Kasumi-1 (cell line): ENCODE measurements at places on chromosomes 1 and 21.
A peak's percentile ranks its signal among the peaks of the same experiment; 100 is the strongest.

GRCh38 chr21:42315296-42315891 is at the start of gene TFF3:
TSS of gene TFF3 (minus strand) at chr21:42315409. CDS start at chr21:42315374, 35 bp downstream.
- no peak for DNase-seq

DNA sequence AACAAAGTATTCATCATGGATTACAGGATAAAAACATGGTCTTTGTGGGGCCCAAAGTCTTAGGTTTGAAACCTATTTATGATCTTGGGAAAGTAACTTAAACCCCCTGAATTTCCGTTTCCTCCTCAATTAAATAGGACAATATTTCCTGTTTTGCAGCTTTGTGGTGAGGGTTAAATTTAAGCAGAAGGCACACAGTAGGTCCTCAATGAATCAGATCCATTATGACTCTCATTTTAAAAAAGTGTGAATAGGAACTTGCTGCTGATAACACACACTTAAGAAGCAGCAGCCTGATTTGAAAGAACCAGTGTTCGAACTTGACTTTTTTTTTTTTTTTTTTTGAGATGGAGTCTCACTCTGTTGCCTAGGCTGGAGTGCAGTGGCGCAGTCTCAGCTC is 41.4 kb upstream of the VASH2 start:
- DNase-seq: no peak

GRCh38 chr1:2578758-2579118 is 7.8 kb upstream of the PRXL2B start:
- DNase-seq: no peak

DNA sequence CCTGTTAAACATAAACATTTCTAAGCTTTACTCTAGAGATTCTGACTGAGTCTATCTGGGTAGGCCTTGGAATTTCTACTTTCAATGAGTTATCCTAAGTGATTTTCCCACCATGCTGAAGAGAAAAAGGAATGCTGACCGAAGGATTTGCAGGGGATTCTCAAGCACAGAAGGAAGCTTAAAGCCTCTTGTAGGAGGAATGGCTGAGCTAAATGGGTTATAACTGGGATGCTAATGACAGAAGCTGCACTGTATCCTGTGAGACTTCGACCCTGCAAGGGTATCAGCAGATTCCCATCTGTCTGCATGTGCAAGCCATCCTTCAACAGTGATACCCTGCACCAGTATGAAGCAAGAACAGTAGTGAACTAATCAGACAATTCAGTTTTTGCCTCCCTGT is 35.4 kb downstream of the SLC35D1 start:
- DNase-seq: no peak

DNA sequence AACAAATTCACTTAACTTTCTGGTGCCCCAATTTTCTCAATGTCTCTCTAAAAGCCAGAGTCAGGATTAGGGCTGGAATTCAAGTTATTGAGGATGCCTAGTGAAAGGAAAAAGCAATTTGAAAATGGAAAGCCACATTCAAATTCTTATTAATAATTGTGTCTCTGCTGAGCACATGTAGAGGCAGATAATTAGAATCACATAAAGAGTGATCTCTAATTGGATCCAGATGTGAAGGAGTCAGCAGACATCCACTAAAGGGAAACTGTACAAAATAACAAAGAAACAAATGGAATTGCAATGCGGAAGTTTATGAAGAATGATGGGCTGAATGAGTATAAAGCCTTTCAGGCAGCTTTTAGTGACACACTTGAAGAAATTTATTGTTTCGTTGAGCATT is 482.6 kb downstream of the TTLL7 start:
- no peak for DNase-seq

DNA sequence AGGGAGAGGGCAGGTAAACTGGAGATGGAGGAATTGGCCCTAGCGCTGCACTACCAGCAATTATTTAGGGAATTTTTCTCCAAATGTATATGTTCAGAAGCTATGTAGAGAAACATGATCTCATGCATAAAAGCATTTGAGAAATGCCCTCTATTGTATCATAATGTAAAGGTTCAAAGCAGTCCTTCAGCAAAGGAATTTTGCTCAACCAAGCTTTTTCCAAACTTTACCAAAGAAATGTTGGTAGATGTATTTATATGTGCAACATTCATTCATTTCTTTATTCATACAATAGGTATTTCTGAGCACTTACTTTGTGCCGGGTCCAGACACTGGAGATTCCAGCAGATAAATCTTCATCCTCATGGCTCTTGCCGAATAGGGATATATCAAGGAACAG is 64.4 kb downstream of the XCL1 start:
- no peak for DNase-seq

- DNase-seq: no peak
Observed at GRCh38 chr1:1318131-1318652, 6.3 kb downstream of the INTS11 start.

DNA sequence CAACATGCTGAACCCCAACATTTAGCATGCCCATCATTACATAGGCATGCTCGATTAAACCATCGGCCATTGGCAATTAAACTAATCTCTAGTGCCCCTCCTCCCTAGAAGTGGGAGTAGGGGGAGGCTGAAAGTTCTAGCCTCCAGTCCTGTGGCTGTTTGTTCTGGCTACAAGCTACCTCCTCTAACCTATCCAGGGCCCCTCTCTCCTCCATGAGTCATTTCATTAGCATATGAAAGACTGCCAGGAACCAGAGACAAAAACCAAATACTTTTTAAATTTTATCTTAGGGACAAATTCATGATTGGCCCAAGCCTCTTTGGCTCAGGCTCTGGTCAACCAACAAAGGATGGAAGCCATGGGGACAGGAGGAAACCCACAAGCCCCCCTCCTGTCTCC is 231.1 kb downstream of the CACNA1E start:
- no peak for DNase-seq

- peak; percentile 91 for DNase-seq
Observed at GRCh38 chr1:181149326-181150125, 61.0 kb downstream of the IER5 start.

- DNase-seq: no peak
Observed at GRCh38 chr1:200150006-200150405, 122.5 kb downstream of the NR5A2 start.

DNA sequence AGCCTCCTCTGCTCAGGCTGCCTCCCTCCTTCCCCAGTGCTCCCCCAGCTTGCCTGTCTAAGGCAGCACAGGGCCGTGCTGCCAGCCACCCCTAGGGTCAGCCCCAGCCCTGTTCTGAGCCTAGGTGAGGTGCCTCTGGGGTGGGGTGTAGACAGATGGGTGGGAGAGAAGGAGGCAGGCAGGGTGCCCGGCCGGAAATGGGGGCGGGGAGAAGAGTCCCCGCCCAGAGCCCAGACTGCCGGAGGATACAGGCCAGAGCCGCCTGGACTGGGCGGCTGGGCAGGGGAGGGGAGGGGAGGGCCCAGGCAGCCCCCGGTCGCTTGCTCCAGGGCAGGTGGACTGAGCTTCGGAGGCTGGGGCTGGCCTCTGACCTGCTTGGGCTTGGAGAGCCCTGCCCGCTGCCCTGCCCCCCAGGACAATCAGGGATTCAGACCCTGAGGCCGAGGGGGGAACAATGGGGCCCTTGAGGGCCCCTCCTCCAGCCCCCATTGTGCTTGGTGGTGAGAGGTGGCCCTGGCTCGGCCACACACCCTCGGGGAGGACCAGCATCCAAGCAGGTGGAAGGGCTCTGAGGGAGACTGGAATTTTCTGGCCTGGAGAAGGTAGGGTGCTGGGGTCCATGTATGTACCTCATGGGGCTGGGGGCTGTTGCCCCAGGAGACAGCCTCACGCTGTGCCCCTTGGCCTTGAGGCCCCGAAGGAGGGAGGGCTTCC is at the start of gene GJC2:
GJC2 (plus strand) TSS at position 525 of the 714 bp plus-strand sequence. CDS start 7,829 bp downstream, outside the sequence.
- no peak for DNase-seq

DNA sequence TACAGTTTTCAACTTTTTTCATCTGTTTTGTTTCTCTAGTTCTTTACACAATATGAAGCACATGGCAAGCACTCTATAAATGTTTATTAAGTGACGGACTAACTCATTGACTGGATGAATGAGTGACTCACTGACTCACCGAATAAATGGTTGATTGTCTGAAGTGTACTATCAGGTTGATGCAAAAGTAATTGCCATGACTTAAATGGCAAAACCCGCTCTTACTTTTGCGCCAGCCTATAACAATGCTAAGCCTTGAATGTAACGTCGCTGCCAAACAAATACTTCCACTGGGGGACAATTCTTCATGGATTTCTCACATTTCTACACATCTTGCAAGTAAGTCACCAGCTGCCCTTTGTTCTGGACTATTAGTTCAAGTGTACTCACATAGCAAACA is 109.0 kb upstream of the KCTD3 start:
- no peak for DNase-seq

- DNase-seq: no peak
Observed at GRCh38 chr1:156128654-156129597, 14.4 kb downstream of the LMNA start.

DNA sequence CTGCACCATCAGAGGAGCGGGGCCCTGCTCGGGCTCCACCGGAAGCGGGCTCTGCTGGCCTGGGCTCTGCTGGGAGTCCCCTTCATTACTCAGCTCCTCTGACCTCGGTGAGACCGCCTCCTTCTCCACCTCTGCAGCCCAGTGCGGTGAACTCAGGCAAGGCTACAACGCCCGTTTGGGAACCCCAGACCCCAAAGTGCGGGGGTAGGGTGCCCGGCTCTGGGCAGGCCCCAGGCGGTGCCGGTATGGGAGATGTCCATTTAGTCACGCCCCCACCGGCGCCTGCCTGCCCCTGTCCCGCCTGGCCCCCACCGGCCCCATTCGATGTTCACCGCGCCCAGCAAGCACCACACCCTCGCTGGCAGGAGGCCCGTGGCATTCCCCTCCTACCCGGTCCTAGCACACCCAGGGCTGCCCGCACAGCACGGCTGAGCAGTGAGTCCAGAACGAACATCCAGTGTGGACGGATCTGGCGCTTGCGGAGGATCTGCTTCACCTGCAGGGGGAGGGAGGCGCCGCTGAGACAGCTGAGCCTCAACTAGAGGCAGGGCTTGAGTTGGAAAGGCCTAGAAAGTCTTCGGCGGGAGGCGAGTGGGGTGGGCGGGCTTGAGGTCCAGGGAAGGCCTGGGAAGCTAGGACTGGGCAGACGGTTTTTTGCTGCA is 10.0 kb downstream of the MAP3K6 start:
- DNase-seq: no peak

- DNase-seq: no peak
Observed at GRCh38 chr1:208562151-208562960, 318.2 kb upstream of the PLXNA2 start.

- DNase-seq: no peak
Observed at GRCh38 chr1:195122497-195122896, 1485.7 kb downstream of the KCNT2 start.

DNA sequence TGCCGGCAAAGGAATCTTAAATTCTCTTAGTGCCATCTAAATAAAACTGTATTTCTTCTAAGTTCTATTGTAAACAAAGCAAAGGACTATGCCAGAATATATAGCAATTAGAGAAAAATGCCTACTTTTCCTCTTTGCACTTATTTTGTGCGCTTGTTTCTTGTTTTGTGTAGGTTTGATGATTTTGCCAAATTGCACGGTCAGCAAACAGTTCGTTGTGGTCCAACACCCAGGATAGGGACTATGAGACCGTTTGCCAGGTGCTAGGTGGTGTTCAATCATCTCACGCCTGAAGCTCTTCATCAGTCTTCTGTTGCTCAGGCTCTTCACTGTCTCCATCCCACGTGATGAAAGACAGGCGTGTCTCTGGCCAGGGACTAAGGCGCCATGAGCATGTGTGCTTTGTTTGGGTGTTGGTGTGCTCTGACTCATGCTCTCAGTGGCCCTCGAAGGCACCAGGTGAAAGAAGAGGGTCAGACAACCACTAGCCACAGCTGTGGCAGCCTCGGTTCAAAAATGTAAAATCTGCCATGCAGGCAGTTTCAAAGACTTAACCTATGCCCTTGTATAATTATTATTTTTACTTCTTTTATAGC is 36.9 kb upstream of the KCNE1 start:
- no peak for DNase-seq

DNA sequence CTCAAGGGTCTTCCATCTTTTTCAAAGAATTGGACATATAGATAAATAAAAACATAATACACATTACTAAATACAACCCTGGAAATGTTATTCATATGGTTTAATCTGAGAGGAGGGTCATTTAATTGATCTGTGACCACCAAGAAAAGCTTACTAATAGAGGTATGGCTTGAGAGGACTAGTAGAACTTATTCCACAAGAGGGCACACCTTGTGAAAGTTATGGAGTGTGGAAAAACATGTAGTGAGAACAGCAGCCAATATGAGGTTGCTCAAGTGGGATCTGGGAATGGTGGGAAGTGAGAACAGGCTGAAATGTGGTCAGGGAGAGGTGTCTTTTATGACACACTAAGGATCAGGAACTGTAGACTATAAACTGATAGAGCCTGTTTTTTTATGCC is 973.5 kb upstream of the B3GALT2 start:
- no peak for DNase-seq

- no peak for DNase-seq
Observed at GRCh38 chr1:46421739-46422138, 27.6 kb downstream of the FAAH start.

DNA sequence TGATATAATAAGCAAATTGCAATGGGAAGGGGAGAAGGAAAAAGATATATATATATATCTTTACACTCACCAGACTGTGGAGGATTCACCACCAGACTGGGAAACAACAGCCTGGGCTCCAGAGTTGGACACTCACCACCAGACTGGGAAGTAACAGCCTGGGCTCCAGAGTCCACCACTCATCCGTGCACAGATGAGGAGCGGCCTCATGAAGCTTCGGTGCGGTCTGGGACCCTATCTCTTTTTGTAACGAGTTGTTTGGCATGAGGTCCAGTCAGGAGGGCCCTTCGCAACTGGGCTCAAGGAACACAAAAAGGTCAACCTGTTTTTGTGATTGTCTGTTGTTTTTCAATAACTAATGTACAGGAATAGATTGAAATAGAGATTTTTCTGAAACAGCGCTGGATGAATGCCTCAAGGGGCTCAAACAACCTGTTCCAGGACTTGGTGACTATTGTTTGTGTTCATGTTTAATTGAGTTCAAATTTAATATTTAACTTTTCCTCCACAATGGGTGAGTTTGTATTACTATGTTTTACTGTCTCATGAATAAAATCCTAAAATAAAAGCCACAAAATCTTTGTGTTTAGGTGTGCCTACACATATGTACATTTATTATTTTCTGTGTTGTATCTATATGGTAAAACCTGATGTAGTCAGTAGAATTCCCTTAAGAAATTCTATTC is 40.1 kb downstream of the S100A10 start:
- DNase-seq: no peak

DNA sequence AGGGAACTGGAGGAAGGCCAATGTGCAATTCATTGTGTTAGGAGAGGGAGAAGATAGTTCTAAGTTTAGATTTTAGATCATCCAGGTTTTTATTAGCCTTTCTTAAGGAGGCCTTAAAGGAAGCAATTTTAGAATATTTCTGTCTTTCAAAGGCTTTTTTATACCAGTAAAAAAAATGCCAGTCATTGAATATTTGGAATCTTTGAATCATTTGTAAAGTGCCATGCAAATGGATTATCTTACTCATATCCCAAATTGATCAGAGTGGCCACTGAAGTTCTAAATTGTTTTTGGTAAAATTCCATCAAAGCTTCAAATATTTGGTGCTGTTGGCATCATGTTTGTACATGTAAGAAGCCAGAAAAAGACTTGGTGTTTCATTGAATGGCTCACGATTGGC is 244.8 kb downstream of the RPS6KC1 start:
- no peak for DNase-seq

GRCh38 chr1:12158357-12159092 is 8.3 kb upstream of the TNFRSF1B start:
- no peak for DNase-seq
